ENCODE measurements at places on chromosomes 12 and 14. TPM values are rescaled to one million over a fixed set of nuclear protein-coding genes. Genes with fewer than 3 reads are reported as not detected.

GRCh38 chr14:104889375-104889757 lies 24.3 kb downstream of the CEP170B start:
- DNase-seq = no peak
- peaks cover 16% of the 10 kb centered on the region for H3K36me3 ChIP-seq
- no peak overlapping the region for H3K27ac ChIP-seq
- peaks cover 4% of the 10 kb centered on the region for H3K4me1 ChIP-seq
- H3K4me3 ChIP-seq = no peak overlapping the region
- no peaks in the 10 kb centered on the region for H3K27me3 ChIP-seq

GRCh38 chr12:54046809-54047159 lies 6.9 kb upstream of the HOXC4 start:
- DNase-seq = no peak
- no peak overlapping the region for H3K27ac ChIP-seq
- H3K4me1 ChIP-seq = peaks cover 11% of the 10 kb centered on the region
- H3K36me3 ChIP-seq = no peaks in the 10 kb centered on the region
- H3K27me3 ChIP-seq = peaks cover 25% of the 10 kb centered on the region
- peak overlapping the region; percentile 3 for H3K4me3 ChIP-seq

DPPA3 gene
- total RNA-seq = not detected

DNA sequence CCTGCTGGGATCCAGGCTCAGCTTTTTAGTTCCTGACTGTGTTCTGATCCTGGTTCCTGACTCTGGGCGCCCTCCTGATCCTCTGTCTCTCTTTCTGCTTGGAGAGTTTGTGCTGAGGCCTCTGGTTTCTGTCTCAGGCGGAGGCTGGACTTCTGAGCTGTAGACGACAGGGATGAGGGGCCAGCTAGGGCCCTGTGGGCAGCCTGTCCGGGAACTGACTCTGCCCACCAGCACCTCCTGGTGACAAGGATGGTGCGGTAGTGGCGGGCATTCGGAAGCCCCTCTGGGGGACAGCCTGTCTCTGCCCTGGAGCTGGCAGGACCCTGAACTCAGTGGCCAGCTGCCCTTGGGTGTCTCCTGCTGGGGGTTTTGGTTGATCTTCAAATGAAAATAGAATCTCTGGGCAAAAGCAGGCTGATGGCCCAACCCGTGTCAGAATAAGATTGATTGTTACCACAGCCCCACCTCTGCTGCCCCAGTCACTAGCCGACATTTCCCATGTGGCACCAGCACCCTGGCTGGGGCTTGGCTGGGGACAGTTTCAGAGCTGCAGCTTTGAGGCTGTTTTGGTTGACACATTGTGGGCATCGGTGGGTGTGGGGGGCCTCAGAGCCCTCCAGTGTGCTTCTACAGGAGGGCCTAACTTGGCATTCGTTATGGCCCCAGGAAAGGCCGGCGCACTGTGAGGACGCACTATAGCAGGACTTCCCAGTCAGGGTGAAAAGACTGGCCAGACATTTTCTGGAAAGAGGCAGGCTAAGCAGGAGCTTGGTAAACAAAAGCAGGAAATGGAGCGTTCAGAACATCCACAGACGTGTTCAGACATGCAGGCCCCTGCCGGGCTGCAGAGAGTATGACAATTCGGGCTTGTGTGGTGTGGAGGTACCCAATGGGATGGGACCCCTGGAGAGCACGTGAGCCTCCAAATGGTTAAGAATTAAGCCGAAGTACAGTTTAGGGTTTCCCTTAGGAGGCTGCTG lies 16.2 kb downstream of the KRT80 start:
- H3K4me1 ChIP-seq = peaks cover 26% of the 10 kb centered on the region
- no peaks in the 10 kb centered on the region for H3K36me3 ChIP-seq
- H3K27ac ChIP-seq = no peak overlapping the region
- DNase-seq = no peak
- H3K4me3 ChIP-seq = no peak overlapping the region

GRCh38 chr12:102342281-102343006 lies 137.9 kb downstream of the IGF1 start:
- no peaks in the 10 kb centered on the region for H3K4me1 ChIP-seq
- no peak overlapping the region for H3K4me3 ChIP-seq
- no peaks in the 10 kb centered on the region for H3K27me3 ChIP-seq
- DNase-seq = no peak
- H3K36me3 ChIP-seq = no peaks in the 10 kb centered on the region

- H3K4me3 ChIP-seq = no peak overlapping the region
- H3K4me1 ChIP-seq = no peaks in the 10 kb centered on the region
- no peaks in the 10 kb centered on the region for H3K27me3 ChIP-seq
Measured at GRCh38 chr12:60335745-60336144, 739.9 kb downstream of the SLC16A7 start.

CD69 gene
- 1.7 TPM for total RNA-seq

HOXC12 gene
- not detected for total RNA-seq

DNA sequence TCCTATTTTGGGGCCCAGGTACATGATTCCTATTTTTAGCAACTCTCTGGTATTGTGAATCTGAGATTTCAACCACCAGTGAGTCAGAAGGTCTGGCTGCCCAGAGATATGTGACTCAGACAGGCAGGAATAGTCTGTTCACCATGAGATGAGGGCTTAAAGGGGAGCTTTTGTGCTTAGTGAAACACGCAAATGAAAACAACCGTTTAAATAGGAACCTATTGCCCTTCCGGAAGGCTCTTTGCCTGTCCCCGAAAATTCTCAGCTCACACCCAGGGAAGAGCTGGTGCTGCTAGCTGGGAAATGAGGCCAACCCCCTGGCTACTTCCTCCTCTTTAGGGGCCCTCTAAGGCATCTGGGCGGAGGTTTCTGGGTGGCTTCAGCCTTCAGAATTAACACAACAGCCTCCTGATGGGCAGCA lies 283.6 kb downstream of the CACNA1C start:
- H3K4me3 ChIP-seq = no peak overlapping the region
- H3K27ac ChIP-seq = peak overlapping the region; percentile 94
- H3K36me3 ChIP-seq = no peaks in the 10 kb centered on the region
- DNase-seq = peak; percentile 68
- H3K27me3 ChIP-seq = no peaks in the 10 kb centered on the region
- H3K4me1 ChIP-seq = peaks cover 66% of the 10 kb centered on the region

GRCh38 chr12:62653740-62654139 lies 187.1 kb downstream of the MON2 start:
- no peak for DNase-seq
- no peaks in the 10 kb centered on the region for H3K27me3 ChIP-seq
- H3K4me3 ChIP-seq = no peak overlapping the region
- H3K4me1 ChIP-seq = no peaks in the 10 kb centered on the region
- no peak overlapping the region for H3K27ac ChIP-seq

DNA sequence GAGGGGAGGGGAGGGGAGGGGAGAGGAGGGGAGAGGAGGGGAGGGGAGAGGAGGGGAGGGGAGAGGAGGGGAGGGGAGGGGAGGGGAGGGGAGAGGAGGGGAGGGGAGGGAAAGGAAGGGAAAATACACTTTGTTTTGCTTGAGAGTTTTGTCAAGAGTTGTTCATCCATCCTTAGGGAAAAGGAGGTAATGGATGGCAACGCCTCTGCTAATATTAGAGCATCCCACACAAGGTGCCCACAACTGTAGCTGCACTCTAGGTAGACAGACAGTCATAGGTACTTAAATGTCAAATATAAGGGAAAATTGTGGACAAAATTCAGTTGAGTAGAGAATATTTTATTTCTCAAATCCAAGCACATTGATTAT lies 2.5 kb upstream of the SSH1 start:
- no peaks in the 10 kb centered on the region for H3K36me3 ChIP-seq
- no peaks in the 10 kb centered on the region for H3K27me3 ChIP-seq
- no peak overlapping the region for H3K27ac ChIP-seq
- peaks cover 36% of the 10 kb centered on the region for H3K4me1 ChIP-seq
- no peak for DNase-seq

DNA sequence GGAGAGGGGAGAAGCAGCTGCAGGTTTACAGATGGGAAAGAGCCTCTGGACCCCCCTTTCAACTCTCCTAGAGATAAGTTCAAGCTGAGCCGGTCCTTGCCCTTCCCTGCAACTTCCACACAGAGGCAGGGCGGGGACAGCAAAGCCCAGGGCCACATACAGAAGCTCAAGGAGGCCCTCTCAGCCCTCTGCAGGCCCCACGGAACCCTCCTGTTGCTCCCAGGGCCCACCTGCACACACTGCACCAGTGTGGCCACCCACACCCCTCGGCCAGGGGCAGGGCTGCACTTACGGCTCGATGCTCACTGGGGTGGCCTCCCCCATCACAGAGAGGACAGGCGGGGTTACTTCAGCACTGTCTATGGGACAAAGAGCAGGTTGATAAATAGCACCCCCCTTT lies 13.0 kb upstream of the PNMA1 start:
- H3K4me1 ChIP-seq = peaks cover 77% of the 10 kb centered on the region
- H3K27ac ChIP-seq = peak overlapping the region; percentile 81
- H3K27me3 ChIP-seq = no peaks in the 10 kb centered on the region
- H3K4me3 ChIP-seq = no peak overlapping the region
- no peak for DNase-seq

TCL1B gene
- not detected for total RNA-seq

STAB2 gene
- not detected for total RNA-seq

ZBTB42 gene
- 9.0 TPM for total RNA-seq

DNA sequence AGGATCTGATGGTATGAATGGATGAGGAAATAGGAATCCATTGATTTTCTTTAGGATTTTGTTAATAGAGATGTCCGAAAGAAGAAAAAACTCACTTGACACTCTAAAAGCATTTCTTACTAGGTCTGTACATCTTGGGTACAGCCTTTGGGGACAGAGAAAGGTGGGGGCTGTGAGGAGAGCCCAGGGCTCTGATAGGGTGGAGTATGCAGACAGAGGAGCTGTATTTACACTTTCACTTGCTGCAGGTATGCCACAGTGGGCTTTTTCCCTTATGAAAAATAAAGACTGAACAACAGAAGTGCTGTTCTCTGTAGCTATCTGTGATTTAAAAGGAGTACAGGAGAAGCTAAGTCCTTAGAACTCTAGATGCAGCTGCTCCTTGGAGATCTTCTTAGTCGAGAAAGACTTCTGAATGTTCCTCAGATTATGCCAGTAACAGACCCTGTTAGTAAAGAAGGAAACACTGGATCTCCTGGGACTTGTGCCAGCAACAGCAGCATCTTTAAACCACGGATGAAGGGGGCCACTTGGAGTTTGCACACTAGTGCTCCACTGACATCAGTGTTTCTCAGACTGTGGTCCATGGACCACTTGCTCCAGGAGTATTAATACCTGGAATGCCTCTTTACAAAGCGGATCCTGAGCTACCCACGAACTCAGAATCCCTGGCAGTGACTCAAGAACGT lies 19.4 kb upstream of the RTRAF start:
- H3K4me3 ChIP-seq = no peak overlapping the region

ZBTB25 gene
- total RNA-seq = 9.2 TPM

- H3K4me3 ChIP-seq = no peak overlapping the region
- no peak for DNase-seq
- no peak overlapping the region for H3K27ac ChIP-seq
- no peaks in the 10 kb centered on the region for H3K36me3 ChIP-seq
Measured at GRCh38 chr14:54975856-54976255, 51.0 kb downstream of the WDHD1 start.

SLC39A5 gene
- total RNA-seq = not detected

GRCh38 chr12:19759227-19759626 lies 319.9 kb downstream of the AEBP2 start:
- DNase-seq = no peak
- no peaks in the 10 kb centered on the region for H3K36me3 ChIP-seq
- H3K4me3 ChIP-seq = no peak overlapping the region
- no peak overlapping the region for H3K27ac ChIP-seq
- H3K27me3 ChIP-seq = no peaks in the 10 kb centered on the region

- H3K4me1 ChIP-seq = peaks cover 16% of the 10 kb centered on the region
- peak; percentile 62 for DNase-seq
- peaks cover 74% of the 10 kb centered on the region for H3K36me3 ChIP-seq
- H3K4me3 ChIP-seq = no peak overlapping the region
- no peak overlapping the region for H3K27ac ChIP-seq
Measured at GRCh38 chr12:131133015-131133905, 179.6 kb downstream of the ADGRD1 start.

SMOC1 gene
- 18.6 TPM for total RNA-seq

DNA sequence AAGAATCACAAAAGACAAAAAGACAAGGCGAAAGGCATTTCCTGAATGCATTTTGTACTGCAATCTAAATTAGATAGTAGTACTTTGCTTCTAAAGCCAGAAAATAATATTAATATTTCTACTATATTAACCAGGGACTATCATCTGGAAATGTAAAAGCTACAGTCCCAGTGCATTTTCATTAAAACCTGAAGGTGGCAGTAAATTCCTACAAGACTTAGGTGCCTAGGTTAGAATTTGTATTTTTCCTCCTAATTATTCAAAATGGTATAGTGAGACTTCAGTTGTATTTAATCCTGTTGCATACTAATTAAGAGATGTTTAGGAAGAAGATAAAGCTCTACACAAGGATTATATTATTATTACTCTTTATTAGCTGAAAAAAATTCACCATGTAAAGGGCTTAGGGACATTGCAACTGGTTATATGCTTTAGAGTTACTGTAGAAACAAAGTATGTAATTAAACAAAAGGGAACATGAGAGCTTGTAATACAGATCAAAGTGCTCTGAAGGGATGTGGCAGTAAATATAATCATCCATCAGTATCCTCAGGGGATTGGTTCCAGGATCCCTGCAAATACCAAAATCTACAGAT lies 53.6 kb downstream of the BRMS1L start:
- no peak for DNase-seq
- H3K27me3 ChIP-seq = no peaks in the 10 kb centered on the region
- H3K36me3 ChIP-seq = no peaks in the 10 kb centered on the region
- H3K4me1 ChIP-seq = peaks cover 16% of the 10 kb centered on the region

DNA sequence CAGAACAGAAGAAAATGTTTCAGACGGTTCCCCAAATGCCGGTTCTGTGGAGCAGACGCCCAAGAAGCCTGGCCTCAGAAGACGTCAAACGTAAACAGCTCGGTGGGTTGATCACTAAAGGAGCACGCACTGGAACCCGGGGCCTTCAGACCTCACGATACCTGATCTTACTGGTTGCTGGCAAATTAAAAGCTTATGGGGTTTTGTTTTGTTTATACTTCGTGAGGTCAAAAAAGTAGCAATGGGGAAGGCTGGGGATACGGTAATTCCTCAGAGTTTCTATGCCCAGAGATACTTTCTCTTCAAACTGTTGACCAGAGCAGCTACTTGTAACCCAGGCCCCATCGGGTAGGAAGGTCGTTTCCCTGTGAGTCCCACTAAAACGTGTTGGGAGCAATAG lies 1.7 kb downstream of the CDKN1B start:
- H3K36me3 ChIP-seq = peaks cover 25% of the 10 kb centered on the region
- peak overlapping the region; percentile 100 for H3K27ac ChIP-seq
- no peaks in the 10 kb centered on the region for H3K27me3 ChIP-seq
- DNase-seq = no peak

Data from right atrium auricular region (tissue), 2 donors.